ENCODE measurements at places on chromosomes 5 and 9.

GRCh38 chr5:91841423-91841822 is 458.3 kb upstream of the ARRDC3 start:
- DNase-seq, result no peak

DNA sequence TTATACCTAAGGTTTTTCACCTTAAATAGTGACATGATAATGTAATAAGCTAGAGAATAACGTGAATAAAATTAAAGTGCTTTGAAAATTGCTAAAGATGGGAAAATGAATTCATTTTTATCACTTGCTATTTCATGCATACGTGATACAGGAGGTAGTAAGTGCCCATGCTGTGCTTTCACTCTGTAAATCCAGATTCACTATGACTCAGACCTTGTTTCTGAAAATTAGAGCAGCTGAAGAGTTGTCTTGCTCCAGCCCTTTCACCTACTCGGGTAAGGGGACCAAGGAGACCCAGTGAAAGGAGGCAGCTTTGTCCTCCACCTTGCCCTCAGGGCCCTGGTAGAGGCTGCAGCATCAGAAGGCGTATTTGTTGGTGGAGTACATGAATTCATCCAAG is 87.9 kb downstream of the ANKH start:
- no peak for DNase-seq

- DNase-seq, result no peak
Observed at GRCh38 chr5:64331597-64332277, 166.1 kb downstream of the RNF180 start.

- DNase-seq, result no peak
Observed at GRCh38 chr5:53784596-53784995, 224.2 kb downstream of the NDUFS4 start.

GRCh38 chr5:111984044-111984443 is 227.1 kb upstream of the NREP start:
- no peak for DNase-seq

DNA sequence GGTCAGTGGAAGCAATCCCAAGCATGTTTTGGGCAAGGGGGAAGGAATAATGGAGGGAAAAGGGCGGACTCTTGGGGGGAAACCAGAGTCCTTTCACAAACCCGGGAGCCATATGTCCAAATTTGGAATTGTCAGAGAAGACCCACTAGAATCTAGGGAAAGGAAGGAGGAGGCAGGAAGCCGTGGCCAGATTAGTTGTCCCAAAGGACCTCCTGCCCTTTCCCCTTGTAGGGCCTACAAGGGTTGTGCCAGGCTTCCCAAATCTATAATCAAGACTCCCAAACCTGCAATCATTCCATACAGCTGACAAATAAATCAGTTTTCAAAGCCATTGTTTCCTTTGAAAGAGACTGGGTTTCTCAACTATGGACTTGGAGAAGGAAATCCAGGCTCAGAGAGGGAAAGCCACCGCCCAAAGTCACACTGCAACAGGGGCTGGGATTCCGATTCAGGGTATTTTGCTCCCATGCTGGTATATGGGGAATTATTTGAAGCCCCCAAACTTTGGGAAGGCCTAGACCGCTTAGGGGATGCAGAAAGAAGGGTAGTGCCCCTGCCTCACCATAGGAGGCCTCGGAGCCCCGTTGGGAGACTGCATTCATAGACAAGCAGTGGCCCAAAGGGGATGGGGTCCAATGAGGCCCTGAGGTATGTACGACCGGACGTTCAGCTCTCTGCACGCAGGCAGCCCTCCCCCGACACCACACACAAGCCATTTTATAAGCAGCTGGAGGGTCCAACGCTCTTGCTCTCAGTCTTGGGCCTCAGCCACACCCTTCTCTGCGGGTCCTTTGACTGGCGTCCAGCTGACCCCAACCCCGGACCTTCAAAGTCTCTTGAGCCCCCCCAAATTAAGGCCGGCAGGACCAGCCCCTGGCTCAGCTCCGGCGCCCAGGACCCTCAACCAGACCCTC is 815 bp downstream of the ANXA6 start:
- no peak for DNase-seq

DNA sequence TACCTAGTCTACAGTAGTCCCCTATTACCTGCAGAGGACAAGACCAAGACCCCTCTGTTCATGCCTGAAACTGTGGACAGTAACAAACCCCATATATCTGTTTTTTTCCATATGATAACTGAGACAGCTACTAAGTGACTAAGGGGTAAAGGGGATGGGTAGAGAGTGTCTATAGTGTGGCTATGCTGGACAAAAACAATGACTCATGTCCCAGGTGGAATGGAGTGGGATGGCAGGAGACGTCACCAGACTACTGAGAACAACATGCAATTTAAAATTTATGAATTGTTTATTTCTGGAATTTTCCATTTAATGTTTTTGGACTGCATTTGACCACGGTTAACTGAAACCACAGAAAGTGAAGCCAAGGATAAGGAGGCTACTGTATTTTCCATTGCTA is 171.8 kb downstream of the AGTPBP1 start:
- DNase-seq, result no peak

DNA sequence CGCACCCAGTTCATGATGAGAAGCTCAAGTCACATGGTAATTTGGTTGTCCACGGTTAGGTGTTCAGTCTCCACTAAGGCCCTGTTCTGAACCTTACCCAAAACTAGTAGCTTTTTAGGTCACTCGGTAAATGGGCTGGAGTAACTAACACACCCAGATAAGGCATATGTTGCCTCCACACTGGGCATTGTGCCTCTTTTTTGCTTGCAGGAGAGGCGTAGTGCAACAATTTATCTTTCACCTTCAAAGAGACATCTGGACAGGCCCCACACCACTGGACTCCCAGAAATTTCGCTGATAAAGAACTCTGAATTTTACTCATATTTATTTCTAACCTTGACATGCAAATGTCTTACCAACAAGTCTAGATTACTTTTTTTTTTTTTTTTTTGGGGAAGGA is 16.8 kb upstream of the PTGES start:
- no peak for DNase-seq

DNA sequence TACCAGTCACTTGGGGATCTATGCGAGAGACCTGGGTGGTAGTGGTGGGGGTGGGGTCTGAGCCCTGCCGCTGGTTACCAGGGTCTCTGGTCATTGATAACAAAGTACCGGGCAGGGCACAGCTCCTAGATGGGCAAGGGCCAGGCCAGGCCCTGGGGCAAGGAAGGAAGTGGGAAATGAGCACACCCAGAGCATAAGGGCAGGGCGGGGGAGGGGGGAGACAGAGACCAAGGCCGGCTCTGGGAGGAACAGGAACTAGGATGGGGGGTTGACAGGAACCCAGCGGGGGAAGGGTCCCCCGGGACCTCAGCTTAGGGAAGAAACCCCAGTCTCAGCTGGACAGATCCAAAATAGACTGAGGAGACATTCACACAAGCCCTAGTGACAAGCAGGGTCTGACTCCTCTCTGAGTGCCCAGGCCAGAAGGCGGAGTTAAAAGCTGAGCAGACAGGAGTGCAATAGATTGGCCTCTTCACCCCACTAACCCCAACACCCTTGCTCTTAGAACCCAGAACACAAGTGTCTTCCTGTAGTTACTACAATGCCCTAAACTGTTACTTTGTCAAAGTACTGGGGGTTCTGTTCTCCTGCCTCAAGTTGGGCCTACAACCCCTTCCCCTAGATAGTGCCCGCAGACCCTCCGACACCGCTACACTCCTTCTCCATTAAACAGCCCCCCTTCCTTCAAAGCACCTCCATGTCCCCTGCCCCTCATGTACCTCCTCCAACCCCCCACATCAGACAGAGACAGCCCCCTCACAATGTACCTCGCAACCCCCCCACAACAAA is 628 bp downstream of the ATOSB start:
- DNase-seq, result no peak

GRCh38 chr5:161342886-161343285 is 203.6 kb downstream of the GABRB2 start:
- DNase-seq, result no peak

DNA sequence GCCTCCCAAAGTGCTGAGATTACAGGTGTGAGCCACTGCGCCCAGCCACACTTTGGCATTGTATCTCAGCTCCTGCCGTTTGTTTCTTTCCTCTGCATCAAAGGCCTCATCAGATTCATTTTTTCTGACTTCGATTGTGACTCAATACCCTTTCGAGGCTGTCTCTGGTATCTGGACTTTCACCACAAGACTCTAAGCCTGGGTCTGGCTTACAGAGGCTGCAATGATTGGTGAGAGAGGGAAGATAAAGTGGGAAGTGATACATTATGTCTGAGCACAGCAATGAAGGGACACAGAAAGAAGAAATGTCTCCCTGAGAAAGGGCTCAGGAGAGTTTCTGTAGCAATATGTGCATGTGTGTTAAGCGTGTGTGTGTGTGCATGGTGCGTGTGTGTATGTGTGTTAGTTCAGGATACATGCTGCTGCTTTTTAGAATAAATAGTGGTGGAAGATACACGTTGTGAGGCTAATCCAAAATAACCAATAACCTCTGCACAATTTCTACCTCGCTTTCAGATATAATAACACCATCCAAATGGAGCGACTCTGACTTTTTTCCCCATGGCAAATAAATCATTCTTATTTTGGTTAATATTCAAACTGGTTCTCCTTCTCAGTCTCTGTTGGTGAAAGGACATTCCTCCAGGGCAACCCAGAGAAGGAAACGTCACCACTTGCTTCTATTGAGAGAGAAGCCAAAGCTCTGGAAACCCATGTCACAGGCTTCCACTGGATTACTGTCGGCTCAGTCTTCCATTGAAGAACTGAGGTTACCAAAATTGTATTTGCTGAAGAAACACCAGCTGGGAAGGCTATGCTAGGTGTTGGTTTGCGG is 8.1 kb upstream of the DAB2 start:
- DNase-seq, result no peak

DNA sequence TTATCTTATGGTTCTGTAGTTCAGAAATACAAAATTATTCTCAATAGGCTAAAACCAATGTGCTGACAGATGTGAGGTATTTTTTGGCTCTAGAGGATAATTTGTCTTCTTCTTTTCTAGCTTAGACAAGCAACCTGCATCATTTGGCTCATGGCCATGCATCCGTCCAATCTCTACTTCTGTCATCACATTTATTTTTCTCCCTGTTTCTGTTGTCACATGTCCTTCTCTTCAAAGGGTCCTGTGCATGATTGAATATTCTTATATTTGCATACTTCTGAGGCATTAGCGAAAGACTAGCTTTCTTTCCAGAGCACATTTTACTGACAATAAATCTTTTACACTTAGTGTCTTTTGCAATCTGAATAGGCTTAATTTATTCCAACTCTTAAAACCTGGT is 564.7 kb downstream of the CDH10 start:
- DNase-seq, result no peak

GRCh38 chr5:1503241-1504068 is 20.3 kb downstream of the LPCAT1 start:
- no peak for DNase-seq

DNA sequence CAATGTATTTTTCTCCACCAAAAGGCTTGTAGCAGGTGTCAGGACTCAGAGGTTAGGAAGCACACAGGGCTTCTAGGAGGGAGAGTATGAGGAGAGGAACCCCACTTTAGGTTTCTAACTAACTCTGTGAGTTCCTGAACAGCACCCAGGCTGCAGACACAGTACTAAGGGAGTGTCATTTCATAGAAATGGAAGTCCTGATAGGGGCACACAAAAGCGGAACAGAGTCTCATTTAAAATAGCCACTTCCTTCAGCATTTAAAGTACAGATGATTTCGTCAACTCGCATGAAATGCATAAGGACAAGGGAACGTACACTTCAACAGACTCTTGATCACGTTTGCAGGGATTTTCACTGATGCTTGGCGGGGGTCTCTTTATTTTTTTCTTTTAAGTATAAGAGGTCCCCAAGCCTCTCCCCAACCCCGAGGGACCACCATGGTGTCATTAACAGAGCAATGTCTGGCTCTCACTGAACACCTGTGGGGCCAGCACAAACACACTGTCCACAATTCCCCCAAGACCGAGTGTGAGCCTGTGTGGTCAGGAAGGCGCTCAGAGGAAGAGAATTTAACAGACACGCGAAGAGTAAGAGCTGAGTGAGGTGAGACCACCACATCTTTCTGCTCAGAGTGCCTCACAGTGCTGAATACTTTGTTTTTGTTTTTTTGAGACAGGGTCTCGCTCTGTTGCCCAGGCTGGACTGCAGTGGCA is 82.3 kb downstream of the SECISBP2 start:
- DNase-seq, result no peak

DNA sequence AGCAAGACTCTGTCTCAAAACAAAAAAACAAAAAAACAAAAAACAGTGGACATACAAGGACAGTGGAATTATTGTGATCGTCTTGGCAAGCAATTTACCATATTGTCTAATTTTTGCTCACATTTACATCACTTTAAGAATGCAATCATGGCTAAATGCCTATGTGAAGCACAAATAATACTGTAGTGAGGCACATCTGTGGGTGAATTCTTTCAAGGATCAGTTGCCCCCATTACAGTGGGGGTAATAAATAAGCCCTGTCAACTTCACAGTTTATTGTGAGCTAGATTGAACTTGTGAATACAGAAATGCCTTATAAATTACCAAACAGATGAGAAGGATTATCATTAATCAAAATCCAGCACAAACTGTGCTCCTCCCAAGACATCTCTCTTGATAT is 150.2 kb upstream of the PAPPA start:
- DNase-seq, result no peak

DNA sequence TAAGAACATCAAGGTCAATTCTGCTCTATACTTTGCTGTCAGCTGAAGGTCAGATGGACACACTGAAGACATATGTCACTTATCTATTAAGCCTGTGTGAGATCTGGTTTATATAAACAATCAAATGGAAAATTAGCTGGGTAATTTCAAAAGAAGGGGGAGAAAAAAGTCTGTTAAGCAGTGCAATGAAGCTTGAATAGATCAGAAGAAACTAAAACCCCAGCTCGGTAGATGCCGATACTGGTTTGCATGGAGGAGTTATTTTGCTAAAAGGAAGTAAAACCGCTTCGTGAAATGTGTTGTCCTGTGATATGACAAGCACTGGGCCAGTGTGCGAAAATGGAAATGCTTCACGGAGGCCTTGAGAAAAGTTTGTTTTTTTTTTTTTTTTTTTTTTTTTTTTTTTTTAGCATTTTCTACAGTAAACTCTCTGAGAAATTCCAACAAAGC is 148.8 kb downstream of the MEF2C start:
- no peak for DNase-seq

GRCh38 chr9:93260263-93261066 is 76.5 kb downstream of the WNK2 start:
- DNase-seq, result no peak

- no peak for DNase-seq
Observed at GRCh38 chr5:53170746-53171349, 61.3 kb upstream of the MOCS2 start.

- DNase-seq, result no peak
Observed at GRCh38 chr5:137164961-137165360, 334.2 kb downstream of the SPOCK1 start.

DNA sequence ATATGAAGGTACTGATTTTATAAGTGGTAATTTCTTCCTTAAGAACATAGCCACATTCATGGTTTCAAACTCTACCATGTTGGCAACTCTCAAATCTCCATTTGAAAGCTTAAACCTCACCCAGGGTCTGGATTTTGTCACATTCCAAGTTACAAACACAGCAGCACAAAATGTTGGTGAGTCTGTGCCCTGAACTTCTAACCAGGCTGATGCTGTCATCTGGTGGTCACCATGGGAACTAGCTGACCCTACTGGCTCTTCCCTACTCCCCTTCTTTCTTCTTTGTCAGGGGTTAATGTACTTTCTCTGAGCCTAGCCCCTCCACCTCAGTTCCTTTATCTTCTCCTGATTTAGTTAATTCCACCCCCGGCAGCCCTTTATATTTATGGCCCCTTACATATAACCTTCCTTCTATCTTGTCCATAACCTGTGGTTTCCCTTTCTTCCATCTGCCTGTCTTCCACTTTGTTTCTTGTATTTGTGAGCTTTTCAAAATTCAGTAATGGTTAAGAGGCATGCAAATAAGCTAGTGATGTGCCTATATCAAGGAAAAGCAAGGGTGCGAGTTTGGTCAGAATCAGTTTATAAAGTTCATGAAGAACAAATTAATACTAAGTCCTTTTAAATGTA is 35.9 kb downstream of the TGFBR1 start:
- DNase-seq, result no peak
